NCI-H2107 (cell line): ENCODE measurements at places on chromosomes 1 and 21.

DNA sequence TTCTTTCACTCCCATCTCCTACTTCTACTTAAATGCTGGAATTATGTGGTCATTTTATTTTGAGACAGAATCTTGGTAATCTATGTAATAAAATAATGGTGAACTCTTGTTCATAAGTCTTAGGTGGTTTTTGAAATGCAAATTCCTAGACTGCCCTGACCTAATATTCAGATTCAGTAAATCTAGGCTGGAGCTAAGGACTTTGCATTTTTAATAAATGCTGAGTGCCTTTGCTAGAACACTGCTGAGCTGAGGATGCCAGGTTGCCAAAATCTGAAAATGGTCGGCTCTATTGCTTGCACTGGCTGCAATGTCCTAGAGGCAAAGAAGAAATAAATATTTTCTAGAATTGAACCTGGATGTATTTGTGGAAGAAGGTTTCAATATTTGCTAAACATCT is 187.4 kb downstream of the HMCN1 start:
- no peak for DNase-seq

- DNase-seq: no peak
Measured at GRCh38 chr1:14549897-14550620, 48.4 kb upstream of the KAZN start.

- DNase-seq: no peak
Measured at GRCh38 chr1:115040501-115040900, 10.9 kb downstream of the TSHB start.

DNA sequence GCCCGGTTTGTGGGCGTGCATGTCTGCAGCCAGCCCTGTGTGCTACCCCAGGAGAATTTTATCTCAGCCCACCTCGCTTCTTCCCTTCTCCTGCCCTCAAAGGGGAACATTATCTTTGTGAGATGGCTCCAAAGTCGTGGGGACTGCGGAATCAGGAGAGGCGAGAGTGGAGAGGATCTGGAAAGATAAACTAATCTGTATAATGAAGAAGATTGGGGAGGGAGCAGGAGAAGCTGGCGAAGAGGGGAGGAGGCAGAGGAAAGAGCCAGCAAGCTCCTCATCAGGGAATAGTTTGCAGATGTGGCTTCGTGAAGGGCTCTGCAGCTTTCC is 310.3 kb downstream of the MATN1 start:
- DNase-seq: no peak
